ENCODE measurements at places on chromosomes 16 and 17. TPM values are rescaled to one million over a fixed set of nuclear protein-coding genes. Genes with fewer than 3 reads are reported as not detected.
A peak's percentile ranks its signal among the peaks of the same experiment; 100 is the strongest.

GRCh38 chr17:5950878-5951277, 119.3 kb upstream of the WSCD1 start:
- DNase-seq = peak; percentile 12

GRCh38 chr17:82297280-82297713, 20.1 kb downstream of the CD7 start:
- DNase-seq = peak; percentile 67

GRCh38 chr17:75831032-75831571, 13.1 kb downstream of the UNC13D start:
- no peak for DNase-seq

DNA sequence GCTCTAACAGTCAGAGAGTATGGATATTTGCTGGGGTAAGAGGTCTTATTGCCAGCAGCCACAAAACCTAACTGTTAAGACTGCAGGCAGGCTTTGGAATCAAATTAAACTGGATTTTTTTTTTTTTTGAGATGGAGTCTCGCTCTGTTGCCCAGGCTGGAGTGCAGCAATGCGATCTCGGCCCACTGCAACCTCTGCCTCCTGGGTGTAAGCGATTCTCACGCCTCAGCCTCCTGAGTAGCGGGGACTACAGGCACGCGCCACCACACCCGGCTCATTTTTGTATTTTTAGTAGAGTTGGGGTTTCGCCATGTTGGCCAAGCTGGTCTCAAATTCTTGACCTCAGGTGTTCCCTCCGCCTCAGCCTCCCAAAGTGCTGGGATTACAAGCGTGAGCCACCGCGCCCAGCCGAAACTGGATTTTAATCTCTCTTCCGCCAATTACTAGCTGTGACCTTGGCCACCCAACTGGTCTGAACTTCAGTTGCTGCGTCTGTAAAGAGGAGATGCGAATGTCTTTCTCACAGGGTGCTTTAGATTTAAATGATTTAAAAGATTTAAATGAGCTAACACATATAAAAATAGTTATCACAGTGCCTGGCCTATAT, 842 bp downstream of the MRPL10 start:
- DNase-seq = no peak

- no peak for DNase-seq
These were observed 97.7 kb downstream of the CBLN1 start for GRCh38 chr16:49183911-49184310.

- DNase-seq = no peak
These were observed 30.6 kb upstream of the CBFA2T3 start for GRCh38 chr16:89007371-89008249.

GRCh38 chr17:57542510-57542909, 202.6 kb downstream of the CCDC182 start:
- no peak for DNase-seq

GRCh38 chr17:18025241-18025944, 13.6 kb downstream of the ATPAF2 start:
- DNase-seq = no peak

- DNase-seq = no peak
These were observed 552.7 kb upstream of the PSMD7 start for GRCh38 chr16:73743665-73744496.

DNA sequence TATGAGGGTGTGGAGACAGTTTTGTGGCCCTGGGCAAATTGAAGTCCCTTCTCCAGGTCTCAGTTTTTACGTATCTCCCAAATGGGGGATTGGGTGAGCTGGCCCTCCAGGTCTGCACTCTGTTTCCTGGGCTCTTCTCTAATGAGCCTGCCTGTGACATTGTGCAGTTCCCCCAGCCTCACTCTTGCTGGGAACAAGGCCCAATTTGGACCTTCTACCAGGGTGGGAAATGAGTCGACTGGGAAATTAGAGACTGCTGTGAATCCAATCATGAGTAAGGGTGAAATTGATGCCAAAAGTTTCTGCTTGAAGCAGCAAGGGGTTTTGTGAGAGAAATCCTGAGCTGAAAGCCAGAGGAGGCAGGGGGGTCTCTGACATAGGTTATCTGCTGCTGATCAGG, 71.5 kb upstream of the KSR1 start:
- peak; percentile 21 for DNase-seq

GRCh38 chr16:84266451-84266850, 26.6 kb upstream of the KCNG4 start:
- DNase-seq = peak; percentile 51

- DNase-seq = no peak
These were observed 22.2 kb downstream of the USP22 start for GRCh38 chr17:21020622-21021021.

DNA sequence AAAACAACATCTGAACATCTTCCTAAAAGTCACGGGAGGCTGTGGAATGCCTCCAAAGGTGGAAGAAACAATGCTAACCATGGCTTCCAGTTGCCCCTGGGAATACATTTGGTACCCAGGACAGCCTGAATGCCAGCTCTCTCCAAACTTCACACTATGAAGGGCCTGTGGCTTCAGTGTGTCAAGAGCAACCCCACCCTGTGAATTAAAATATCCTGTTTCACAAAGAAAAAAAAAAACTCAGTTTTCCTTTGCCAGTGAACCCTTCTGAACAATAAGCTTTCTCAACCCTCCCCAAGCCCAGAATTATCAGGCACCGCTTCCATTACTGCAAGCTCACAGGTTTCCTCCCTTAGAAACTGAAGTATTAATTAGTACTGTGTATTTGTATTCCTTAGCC, 69.8 kb downstream of the SLC39A11 start:
- no peak for DNase-seq

DNA sequence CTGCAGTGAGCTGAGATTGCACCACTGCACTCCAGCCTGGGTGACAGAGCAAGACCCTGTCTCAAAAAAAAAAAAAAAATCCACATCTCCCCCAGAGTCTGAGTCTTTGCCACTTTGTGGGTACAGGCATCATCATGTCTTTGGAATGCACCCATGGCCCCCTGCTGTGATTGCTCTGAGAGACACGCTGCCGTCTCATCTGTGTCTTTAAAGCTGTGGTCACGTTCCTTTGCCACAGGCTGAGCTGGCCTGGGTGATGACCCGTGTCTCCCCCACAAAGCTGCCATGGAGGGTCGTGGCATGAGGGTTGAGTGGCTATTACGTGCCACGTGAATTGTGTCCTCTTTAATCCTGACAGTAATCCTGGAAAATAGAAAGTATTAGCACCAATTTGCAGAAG, 20.2 kb downstream of the CRISPLD2 start:
- no peak for DNase-seq

DNA sequence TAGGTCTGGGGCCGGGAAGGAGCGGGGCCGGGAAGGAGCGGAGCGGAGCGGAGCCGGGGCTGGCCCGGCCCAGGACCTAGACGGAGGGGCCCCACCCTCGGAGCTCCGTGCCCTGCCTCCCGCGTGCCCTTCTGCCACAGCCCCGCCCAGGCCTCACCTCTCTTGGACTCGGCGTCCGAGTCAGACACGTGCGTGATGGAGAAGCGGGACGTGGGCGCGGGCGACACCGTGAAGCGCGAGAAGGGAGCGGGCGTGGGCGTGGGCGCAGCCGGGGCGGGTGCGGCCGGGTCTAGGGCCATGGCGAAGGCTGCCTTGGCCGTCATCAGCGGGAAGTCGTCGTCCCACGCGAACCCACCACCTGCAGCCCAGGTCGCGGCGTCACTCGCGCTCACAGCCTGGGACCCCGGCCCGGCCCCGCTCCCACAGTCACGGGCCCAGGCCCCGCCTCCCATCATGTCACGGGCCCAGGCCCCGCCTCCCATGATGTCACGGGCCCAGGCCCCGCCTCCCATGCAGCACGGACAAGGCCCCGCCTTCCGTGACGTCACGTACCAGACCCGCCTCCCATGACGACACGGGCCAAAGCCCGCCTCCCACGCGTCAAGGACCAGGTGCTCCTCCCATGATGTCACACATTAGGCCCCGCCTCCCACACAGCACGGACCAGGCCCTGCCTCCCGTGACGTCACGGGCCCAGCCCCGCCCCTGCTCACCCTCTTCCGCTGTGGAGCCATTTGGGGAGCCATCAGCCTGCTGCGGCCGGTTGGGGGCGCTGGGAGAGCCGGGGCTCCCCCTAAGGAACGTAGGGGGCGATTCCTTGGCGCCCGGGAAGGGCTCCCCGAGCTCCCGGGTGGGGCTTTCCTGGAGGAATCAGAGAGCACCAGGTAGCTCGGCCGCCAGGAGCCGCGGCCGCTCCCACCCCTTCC, 45.8 kb upstream of the PVALEF start:
- DNase-seq = peak; percentile 91

DNA sequence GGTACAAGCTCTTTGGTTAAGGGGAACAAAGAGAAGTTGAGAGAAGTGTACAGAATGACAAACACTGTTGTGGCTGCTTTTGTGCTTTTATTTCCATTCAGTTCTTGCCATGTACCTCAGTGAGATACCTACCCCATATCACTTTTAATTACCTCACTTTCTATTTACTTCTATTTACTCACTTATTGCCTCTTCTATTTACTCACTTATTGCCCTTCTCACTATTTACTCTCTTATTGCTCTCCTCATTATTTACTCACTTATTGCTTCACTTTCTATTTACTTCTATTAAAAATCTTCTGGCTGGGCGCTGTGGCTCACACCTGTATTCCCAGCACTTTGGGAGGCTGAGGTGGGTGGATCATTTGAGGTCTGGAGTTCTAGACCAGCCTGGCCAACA, 41.9 kb downstream of the MBTD1 start:
- no peak for DNase-seq

DNA sequence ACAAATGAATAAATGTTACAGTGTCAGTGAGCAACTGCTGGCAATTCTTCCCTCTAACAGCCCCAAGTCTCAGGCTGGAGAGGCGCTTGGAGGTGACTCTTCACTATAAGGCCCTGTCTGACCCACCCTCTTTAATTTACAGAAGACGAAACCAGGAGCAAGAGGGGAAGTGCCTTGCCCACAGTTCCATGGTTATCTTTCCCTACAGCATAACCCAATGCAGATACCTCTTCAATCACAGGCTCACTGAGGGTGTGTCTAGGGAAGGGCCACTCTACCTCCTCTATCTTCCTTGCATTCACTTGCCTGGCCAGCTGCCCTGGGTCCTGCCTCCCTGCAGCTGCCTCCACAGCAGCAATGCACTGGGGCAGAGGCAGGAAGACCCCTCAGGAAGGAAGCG, 9.6 kb upstream of the N4BP1 start:
- DNase-seq = no peak

The MYO15B gene
- 77.4 TPM for total RNA-seq

The HID1 gene
- total RNA-seq = 2.7 TPM

The SCGB1C2 gene
- not detected for total RNA-seq

The CSH1 gene
- total RNA-seq = 21.9 TPM

The KRT222 gene
- 1.3 TPM for total RNA-seq

The AMFR gene
- 49.1 TPM for total RNA-seq

The ZNF668 gene
- total RNA-seq = 4.3 TPM

Data from muscle of leg (tissue), 16 donors.